ENCODE measurements at places on chromosomes 2 and 18.

- DNase-seq = no peak
Observed at GRCh38 chr2:25347205-25347815, 5.6 kb upstream of the DNMT3A start.

GRCh38 chr2:9802576-9802993, 40.7 kb upstream of the TAF1B start:
- DNase-seq = no peak

DNA sequence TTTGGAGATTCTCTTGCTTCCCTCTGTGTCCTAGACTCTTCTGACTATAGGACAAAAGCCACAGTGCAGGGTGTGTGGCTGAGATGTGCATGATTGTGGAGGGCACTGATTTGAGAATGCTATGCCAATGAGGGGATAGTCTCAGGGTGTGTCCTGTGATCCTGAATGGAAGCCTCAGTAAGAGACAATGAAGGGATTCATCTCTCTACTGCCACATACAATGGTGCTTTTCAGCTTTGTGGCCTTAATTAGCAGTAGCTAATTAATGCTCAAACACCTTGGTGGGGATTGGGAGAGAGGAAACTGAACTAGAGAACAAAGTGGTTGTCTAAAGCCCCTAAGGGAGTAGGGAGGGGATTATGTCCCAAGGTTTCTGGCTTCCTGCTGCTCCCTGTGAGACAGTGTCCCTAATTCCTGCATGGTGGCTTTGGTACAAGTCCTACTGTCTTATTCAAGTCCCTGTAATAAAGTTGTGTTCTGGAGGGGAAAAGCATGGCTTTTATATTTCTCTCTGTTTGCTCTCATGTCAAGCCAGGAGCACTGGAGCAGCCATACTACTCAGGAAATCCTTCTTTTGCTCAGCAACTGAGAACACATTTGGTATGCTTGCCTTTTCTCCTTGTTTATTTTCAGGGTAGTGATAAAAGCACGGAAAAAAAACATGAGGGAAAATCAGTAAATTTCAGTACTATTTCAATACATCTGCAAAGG, 415.2 kb upstream of the TCF4 start:
- DNase-seq = no peak

- no peak for DNase-seq
Observed at GRCh38 chr2:185522472-185522871, 216.1 kb upstream of the FSIP2 start.

- no peak for DNase-seq
Observed at GRCh38 chr2:235223011-235223410, 270.8 kb upstream of the AGAP1 start.

DNA sequence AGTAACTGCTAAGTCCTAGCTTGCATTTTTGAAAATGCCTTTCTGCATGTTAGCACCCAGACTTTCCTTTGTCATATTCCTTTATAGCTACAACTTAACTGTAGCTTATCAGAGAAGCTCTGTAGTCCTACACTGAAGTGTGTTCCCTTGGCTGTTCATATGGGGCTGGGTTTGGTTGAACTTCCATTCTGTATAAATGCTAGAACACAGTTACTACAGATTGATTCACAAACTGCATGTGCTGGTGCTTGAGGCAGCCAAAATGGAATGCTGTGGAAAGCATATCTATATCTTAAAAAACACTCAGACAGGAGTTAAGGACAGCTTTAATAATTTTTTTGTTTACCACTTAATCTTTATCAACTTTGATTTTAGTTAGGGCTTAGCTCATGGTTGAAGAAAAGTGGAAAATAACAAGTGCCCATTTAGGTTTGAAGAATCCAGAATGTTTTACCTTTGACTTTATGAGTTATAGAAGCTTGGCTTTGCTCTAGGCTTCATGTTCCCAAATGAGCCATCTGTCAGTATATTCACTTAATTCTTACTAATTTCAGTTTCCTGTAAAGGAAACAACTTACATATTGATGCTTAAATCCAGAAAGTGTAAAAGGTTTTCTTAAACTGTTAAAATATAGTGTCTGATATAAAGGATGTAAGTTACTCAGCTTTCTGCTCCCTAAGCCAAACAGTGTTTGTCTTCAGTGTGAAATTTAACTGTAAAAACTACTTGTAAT, 148.9 kb downstream of the AGPS start:
- DNase-seq = no peak

GRCh38 chr18:11849841-11850634, 1.2 kb upstream of the CHMP1B start:
- peak; percentile 64 for DNase-seq

DNA sequence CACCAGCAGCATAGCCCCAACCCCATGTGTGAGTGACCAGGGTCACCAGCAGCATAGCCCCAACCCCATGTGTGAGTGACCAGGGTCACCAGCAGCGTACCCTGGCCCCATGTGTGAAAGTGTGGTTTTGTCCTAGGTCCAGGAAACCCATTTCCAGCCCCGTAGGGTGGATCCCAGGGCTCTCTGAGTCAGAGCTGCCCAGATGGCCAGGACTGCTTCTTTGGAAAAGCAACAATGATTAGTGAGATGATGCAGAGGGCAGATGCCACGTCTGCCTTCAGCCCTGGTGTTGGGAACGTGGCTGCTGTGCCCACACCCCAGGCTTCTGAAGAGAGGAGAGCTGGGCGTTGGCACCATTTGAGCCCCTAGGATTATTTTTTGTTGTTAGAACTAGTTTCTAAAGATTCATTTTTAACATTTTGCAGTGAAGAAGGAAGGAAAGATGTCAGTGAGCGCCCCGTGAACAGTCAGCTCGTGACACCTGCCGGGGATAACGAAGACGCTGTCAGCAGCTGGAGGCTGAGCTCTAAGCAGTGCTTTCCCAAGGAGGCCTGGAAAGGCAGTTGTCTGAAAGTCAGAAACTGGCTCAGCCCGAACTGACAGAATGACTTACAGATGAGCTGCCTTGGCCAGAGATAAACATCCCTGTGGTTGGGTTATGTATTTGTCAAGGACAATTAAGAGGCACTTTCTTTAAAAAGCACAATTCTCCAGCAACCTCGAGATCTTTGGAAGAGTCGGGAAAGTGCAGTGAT, 32.1 kb upstream of the KCNG2 start:
- no peak for DNase-seq

GRCh38 chr2:120840795-120841487, 105.3 kb downstream of the GLI2 start:
- DNase-seq = no peak

- DNase-seq = no peak
Observed at GRCh38 chr2:149463328-149464002, 124.1 kb downstream of the MMADHC start.

DNA sequence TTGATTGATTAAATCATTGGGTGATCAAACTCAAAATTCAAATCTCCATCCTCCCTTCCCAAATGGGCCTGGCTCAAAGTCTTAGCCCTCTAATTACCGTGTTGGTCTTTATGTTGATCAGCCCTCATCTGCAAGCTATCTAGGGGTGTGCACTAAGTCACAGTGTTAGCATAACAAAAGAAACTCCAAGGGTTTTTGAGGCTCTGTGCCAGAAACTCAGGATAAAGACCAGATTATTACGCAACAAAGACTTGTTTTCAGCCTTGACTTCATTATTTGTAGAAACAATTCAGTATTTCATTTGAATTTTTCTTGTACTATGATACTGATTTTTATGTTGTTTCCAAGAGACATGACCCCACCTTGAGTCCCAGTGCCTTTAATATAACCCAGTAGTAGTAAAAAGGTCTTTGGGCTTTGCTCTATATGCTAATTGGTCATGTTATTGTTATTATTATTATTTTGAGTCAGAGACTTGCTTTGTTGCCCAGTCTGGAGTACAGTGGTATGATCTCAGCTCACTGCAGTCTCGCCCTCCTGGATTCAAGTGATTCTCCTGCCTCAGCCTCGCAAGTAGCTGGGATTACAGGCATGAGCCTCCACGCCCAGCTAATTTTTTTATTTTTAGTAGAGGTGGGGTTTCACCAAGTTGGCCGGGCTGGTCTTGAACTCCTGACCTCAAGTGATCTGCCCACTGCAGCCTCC, 13.9 kb downstream of the PSMD14 start:
- no peak for DNase-seq

DNA sequence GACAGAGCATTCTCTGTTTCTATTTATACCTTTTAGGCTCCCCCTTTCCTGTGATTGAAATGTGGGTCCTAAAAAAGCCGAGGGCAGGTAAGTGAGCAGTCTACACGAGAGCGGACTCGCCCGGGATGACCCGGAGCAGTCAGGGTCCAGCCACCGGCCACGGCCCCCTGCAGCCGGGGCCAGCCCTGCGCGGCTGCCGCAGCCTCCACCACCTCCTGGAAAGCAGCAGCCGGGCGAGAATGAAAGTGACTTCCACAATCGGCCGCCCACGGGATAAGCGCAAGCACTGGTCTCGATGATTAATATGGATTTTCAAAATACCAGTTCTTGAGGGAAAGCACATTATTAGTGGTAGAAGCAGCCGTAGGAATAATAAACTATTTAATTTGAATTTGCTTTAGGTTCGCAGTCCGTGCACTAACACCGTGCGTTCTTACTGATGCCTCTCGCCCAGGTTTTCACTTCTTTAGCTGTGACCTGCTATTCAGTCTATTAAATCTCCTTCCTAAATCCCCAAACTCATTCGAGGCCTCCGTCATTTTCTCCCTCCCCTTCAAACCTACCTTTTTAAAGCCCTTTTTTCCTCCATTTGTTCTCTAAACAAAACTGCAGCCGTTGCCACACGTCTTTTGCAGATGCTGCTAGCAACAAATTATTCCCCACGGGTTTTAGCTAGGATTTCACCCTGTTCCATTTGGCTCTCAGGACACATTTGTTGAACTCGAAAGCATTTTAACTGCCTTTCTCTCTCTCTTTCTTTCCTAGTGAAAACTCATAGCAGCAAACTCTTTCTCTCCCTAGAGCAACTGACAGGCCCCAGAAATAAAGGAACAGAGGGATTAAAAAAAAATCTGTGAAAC, 1015.1 kb upstream of the PIK3C3 start:
- DNase-seq = no peak

GRCh38 chr2:201986463-201986735, 47.3 kb upstream of the FZD7 start:
- no peak for DNase-seq

- DNase-seq = no peak
Observed at GRCh38 chr2:235106874-235107639, 155.2 kb downstream of the SH3BP4 start.

Measured in CD4-positive, alpha-beta memory T cell (primary cell).